ENCODE measurements at places on chromosomes 13 and 19. TPM values are rescaled to one million over a fixed set of nuclear protein-coding genes. Genes with fewer than 3 reads are reported as not detected.

TEX29 gene
- total RNA-seq, result not detected

BST2 gene
- 0.61 TPM for total RNA-seq

COX6B2 gene
- total RNA-seq, result 2.7 TPM

KIR3DL2 gene
- total RNA-seq, result not detected

All from mammary epithelial cell (primary cell).